ENCODE measurements at places on chromosomes 1 and 21.

GRCh38 chr21:45862543-45863207, 118.9 kb upstream of the COL6A1 start:
- no peak for DNase-seq

- no peak for DNase-seq
Observed at GRCh38 chr1:174153085-174153824, 6.1 kb upstream of the RABGAP1L start.

DNA sequence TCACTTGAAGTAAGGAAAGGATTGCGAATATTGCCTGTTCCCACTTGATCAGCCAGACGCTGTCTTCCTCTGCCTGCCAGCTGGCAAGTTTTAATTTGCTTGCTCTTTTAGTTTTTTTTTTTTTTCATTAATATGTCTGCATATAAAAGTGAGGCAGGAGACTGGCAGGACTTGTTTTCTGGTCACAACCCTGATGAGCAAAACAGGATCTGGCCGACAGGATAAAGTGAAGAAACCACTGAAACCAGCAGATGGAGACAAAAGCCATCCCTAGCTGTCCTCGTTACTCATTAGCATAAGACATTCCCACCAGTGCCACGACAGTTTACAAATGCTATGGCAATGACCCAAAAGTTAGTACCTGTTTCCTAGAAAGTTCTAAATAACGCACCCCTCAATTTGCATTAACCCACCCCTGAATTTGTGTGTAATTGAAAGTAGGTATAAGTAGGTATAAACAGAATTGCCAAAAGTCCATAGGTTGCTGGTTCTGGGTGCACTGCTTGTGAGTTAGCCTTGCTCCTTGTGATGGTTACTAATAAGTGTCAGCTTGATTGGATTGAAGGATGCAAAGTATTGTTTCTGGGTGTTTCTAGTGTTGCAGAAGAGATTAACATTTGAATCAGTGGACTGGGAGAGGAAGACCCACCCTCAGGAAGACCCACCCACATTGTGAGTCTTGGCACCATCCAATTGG, 60.8 kb downstream of the ZNF684 start:
- DNase-seq = no peak

DNA sequence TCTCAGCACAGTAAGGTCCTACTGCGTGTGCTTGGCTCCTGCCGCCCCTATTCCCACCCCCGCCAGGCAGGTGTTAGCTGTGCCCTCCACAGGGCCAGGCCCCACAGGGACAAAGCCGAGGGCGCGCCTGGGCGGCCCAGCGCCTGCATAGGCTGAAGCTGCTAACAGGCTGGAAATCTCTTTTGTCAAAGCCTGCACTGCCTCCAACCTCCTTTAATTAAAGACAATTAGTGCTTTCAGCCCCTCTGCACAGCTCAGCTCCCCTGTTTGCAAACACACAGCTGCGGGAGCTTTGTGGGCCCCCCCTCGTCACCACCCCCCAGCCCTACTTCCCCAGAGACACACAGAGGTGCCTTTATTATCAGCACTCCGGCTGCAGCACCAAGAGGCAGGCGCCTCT, 95.9 kb downstream of the EPHB2 start:
- DNase-seq = no peak

DNA sequence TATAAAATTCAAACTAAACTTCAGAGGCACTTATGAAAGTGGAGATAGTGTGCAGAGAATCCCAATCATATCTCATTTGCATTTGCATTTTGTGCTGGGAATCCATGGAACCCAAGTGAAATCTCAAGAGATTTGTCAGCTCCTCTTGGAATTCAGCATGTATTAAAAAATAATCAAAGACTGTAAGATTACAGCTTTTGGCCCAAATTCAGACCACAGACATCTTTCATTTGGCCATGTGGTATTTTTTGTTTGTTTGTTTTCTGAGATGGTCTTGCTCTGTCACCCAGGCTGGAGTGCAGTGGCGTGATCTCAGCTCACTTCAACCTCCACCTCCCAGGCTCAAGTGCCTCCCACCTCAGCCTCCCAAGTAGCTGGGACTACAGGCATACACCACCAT, 3.8 kb upstream of the CACYBP start:
- DNase-seq = no peak

GRCh38 chr21:45207839-45208626, 79.7 kb downstream of the POFUT2 start:
- DNase-seq = no peak
